ENCODE measurements at places on chromosomes 11 and 22.
A peak's percentile ranks its signal among the peaks of the same experiment; 100 is the strongest.

DNA sequence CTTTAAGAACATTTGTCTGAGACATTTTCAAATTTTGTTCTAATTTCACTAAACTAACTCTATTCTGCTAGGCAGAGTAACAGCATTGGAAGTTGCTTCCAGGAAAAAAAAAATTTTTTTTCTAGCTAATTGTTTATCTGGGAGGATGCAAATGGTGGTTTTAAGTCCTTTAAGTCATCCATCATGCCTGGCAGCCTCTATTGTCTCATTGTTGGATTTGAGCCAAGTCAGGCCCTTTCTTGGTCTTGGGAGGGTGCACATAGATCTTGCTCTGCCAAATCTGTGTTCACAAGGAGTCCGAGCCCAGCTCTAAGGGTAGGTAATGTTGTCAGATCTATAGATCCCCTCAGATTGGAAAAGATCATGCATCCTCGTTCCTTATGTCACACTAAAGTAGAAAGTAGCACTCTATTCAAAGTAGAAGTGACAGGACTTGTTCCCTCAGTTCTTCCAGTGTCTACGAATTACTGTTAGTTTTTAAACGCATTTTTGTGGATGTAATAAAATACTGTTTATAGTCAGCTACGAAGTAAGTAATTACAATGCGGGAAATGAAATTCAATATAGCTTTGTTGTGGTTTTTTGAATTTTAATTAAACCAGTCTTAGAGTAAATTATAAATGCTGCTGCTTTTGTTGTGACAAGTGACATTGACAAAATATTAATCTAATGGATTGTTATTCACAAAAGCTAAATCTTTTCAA, 166.0 kb upstream of the RASSF10 start:
- no peak for DNase-seq

GRCh38 chr22:23121000-23121421, 20.8 kb downstream of the RSPH14 start:
- DNase-seq: no peak

DNA sequence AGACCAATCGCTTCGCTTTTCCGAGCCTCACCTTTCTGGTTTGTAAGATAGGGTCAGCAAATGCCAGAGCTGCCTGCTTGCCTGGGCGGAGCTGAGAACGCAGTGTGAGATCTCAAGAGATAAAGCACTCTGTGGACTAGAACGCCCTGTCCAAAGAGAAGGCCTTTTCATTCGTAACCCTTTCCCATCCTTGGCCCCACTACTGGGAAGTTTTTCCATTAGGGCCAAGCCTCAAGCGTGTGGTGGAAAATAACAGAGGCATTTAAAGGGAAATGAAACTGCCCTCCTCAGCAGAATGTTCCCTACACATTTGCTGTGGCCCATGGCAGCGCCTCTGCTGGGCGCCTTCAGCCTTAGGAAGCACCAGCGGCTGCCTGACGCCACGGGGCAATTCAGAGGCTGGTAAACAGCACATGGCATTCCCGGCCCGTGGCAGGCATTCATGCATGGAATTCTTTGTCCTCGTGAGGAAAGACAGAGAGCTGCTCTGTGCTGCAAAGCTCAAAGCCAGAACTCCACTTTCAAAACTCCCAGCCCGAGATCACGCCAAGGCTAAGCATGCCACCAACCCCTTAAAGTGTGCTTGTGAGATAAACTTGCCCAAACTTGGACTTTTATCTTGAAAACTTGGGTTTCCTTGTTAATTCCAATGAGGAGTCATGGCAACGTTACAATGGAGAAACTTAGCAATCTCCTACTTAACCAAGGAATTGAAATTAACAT, 38.1 kb downstream of the AHNAK start:
- DNase-seq: peak; percentile 39

DNA sequence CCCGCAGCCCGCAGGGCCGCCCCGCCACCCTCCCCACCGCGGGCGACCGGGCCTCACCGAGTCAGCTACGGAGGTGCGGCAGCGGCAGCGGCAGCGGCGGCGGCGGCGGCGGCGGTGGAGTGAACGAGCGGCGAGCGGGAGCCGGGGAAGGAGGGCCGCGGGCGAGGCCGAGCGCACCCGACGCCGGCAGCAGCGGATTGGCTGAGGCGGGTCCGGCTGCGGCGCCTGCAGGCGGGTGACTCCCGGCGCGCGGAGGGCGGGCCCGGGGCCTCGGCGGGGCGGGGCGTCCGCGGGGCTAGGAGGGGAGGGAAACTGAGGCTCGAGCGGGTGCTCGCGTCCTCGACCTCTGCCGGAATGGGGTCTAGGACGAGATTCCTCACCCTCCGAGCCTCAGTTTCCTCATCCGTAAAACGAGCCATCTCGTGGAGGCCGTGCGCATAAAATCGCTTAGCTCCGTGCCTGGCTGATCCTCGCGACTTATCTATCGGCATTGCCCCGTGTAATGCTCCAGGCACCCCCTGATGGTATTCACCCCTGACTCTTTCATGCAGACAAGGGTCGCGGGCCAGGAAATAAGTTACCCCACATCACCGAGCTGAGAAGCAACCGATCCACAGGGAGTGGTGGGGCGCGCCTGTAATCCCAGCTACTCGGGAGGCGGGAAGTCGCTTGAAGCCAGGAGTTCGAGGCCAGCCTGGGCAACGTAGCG, at the start of gene CPT1A:
Gene CPT1A, minus strand, starts transcription at position 199 of the 709 bp plus-strand sequence. CDS start 26,442 bp downstream, outside the sequence.
- no peak for DNase-seq

DNA sequence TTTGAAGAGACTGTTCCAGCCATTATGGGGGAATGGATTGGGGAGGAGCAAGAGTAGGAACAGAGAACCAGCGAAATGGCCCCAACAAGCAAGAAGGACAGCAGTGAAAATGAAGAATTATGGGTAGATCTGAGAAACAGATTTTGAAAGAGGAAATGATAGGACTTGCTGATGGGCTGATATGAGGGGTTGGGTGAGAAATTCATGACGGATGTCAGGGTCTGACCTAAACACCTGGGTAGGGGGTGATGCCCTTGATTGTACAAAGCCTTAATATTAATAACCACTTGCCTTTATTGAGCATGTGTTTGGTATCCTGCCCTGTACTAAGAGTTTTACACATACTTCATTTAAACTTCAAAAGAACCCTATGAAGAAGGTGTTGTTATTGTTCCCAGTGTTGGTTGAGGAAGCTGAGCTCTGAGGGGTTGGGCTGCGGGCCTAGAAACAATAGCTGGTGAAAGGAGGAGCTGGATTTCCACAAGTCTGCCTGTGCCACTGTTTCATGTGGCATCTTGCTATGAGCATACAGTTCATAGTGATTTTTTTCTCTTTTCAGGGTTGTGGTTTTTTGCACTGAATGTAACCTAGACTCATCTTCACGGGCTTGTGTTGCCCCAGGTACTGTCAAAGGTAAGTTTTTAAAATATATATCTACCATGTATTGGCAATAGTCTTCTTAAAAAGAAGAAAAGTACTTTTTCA, 61.1 kb upstream of the TNRC6B start:
- no peak for DNase-seq

GRCh38 chr11:130394615-130395014, 33.8 kb downstream of the ADAMTS8 start:
- no peak for DNase-seq
